ENCODE measurements at places on chromosomes 2 and 18.

- no peak for DNase-seq
Measured at GRCh38 chr2:232075859-232076258, 114.3 kb downstream of the DIS3L2 start.

- DNase-seq = no peak
Measured at GRCh38 chr2:128714285-128714684, 395.6 kb upstream of the HS6ST1 start.

- DNase-seq = no peak
Measured at GRCh38 chr18:1020731-1021344, 116.2 kb downstream of the ADCYAP1 start.

DNA sequence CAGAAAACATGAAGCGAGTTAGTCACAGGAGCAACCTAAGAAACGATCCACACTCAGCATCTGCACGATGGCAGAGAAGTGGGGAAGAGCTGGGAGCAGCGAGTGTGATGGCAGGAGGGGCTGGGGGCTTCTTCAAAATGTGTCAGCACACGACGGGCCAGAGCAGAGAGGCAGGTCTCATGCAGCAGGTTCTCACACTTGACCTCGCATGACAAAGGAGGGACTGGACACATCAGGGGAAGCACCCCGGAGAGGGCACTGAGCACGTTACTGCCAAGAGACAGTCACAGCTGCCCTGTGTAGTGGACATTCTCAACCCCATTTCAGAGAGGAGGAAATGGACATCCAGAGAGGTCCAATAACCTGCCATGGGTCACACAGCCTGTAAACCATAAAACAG, 104.1 kb upstream of the CAPN13 start:
- no peak for DNase-seq

DNA sequence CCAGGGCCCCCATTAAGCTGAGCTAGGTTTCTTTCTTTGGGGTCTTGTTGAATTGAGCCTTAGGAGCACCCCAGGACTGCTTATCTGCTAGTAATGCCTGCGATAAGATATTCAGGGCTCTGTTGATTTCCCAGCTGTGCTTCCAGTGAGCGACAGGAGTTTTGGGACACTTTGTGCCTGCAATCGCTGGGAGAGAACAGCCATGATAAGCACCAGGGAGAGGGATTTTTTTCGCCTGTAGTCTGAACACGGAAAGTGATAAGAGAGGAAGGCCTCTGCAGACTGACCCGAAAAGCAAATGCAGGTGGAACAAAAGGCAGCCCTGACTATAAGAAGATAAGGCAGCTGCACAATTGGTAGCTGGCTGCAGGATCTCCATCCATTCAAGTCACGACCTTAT, 244.3 kb downstream of the CNTNAP5 start:
- DNase-seq = no peak

DNA sequence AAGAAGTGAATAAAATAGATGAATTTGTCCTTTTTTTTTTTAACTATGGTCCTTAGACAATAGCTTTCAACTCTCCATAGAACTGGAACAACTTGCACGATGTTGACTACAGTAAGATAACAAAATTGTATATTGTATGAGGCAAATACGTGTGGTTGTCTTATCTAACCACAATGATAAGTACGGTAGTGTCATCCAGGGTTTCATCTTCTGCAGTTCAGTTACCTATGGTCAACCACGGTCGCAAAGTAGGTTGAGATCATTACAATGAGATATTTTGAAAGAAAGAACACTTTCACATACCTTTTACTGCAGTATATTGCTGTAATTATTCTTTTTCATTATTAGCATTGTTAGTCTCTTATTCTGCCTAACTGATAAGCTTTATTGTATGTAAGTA, 295.2 kb downstream of the PARD3B start:
- DNase-seq = no peak

Measured in SW 1271 (cell line).